ENCODE measurements at places on chromosomes 7 and 10.

DNA sequence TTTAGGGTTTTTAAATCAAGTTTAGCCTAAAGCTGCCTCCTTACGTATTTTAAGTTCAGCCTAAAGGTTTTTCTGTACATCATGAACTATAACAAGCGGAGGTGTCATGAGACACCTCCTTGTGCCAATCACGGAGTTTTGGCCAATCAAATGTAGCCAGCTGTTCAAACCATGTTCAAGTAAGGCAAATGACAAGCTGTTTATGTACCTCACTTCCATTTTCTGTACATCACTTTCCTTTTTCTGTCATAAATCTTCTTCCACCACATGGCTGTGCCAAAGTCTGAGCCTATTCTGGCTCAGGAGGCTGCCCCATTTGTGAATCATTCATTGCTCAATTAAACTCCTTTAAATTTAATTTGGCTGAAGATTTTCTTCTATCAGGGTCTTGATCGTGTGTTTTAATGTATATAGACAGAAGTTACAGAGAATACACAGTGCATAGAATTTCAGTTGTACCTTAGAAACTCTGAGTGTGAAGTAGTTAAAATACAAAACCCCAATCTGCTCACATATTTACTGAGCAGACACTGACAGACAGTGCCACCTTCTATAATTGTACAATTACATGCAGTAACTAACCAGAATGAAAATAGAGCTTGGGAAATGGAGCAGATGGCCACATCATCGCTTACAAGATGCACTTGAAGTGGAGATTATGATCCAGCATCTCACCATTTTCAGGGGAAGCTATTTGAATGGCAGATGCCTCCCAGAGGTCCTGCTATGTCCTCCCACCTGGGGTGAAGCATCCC, 76.9 kb upstream of the LANCL2 start:
- peak; percentile 11 for DNase-seq

GRCh38 chr10:112696592-112696991, 249.6 kb downstream of the VTI1A start:
- no peak for DNase-seq

DNA sequence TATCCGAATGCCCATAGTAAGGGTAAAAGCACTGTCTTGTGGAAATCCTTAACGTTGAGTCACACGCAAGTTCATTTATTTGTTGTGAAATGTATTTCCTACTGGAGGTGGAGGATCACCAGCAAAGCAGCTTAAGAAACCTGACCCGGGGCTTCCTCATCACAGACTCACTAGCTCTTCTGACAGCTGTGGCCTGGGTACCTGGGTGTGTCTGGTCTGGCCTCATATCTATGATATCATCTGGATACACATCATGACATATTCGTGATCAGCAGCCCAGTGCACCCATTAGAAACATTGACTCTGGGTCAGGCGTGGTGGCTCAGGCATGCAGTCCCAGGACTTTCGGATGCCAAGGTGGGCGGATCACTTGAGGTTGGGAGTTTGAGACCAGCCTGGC, 8.8 kb downstream of the DRGX start:
- peak; percentile 96 for DNase-seq

DNA sequence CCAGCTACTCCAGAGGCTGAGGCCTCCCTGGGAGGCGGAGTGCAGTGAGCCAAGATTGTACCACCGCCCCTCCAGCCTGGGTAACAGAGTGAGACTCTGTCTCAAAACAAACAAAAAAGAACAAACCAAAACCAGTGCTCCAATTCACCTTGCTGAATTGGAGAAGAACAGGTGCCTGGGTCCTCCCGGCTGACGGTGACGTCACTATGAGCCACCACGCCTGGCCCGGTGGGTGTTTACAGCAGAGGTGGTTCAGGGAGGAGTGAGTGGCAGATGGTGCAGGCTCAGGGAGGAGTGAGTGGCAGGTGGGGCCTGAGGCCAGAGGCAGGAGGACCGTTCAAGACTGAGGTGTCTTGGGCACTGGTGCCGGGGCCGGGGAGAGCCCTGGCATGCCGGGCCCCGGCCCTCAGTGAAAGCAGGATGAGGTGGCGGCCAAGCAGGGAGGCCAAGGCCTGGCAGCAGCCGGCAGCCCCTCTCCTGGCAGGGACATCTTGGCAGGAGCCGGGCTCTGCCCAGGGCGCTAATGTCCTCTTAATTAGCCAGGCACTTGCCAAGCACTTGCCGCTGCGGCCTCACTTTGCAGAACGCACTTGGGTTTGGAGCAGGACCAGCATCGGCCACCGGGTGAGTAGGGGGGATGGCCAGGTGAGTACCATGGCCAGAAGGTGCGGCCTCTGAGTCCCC, 162.8 kb upstream of the TNRC18 start:
- DNase-seq = no peak

GRCh38 chr7:76054123-76055120, 6.5 kb downstream of the MDH2 start:
- peak; percentile 76 for DNase-seq

DNA sequence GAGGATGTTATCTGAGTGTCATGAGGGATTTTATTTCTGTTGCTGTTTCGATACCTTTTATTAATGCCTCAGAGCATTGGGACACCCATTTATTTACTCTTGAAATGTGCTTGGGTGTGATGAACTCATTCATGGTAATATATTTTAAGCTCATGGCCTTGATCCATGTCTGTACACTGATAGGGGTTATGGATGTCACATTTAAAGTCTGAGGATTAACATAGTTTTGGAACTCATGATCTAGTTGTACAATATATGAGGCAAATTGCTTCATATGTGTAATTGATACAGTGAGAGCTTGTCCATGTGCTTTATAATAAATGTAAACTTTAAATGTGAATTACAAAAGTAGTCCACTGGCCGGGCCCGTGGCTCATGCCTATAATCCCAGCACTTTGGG, 23.0 kb upstream of the ZRANB1 start:
- DNase-seq = no peak

GRCh38 chr10:102593804-102594079, 50.5 kb upstream of the TRIM8 start:
- no peak for DNase-seq

- DNase-seq = no peak
Measured at GRCh38 chr7:70907259-70908247, 224.4 kb upstream of the GALNT17 start.

GRCh38 chr10:74730246-74730645, 96.2 kb upstream of the KAT6B start:
- no peak for DNase-seq

- no peak for DNase-seq
Measured at GRCh38 chr10:107894516-107894915, 730.0 kb upstream of the SORCS1 start.

DNA sequence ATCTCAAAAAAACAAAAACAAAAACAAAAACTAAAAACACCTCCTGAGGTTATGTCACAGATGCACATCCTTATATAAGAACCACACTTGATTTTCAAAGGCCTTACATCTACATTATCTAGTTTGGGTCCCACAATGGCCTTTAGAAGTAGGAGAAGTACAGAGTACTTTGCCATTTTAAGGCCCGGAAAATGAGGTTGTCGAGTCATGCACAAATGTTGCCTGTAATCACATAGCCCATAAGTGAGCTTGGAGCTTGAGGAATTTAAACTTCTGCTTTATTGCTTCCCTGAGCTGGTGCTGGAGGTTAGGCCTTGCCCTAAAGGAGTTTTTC, 9.7 kb upstream of the MKRN1 start:
- no peak for DNase-seq

GRCh38 chr10:31707093-31708039, 221.3 kb downstream of the ARHGAP12 start:
- peak; percentile 81 for DNase-seq

DNA sequence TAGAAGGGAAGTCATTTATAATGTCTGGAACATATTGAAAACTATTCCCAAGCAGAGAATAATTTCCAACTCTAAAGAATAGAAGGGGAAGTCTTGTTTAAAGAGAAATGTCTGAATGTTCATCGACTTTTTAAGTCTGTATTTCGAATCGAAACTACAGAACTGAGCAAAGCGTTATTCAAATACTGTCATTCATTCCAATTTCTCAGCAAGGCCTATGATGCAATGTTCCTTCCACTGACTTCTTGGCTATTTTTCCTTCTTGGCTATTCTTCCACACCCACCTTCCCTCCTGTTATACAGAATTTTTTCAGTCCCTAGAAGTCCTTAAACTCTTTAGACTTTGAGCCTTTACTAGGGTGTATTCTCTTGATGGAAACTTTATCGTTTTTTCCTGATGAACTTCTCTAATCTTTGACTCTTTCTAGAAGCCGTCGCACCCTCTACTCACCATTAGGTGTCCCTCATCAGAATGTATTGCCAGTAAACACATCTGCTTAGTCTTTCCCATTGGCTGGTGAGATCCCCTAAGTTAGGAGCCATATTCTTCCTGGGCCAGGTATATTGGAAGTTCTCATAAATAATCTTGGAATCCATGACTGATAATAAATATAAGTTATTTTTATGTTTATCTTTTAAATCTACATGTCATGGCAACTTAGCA, 235.7 kb upstream of the CCDC6 start:
- no peak for DNase-seq

DNA sequence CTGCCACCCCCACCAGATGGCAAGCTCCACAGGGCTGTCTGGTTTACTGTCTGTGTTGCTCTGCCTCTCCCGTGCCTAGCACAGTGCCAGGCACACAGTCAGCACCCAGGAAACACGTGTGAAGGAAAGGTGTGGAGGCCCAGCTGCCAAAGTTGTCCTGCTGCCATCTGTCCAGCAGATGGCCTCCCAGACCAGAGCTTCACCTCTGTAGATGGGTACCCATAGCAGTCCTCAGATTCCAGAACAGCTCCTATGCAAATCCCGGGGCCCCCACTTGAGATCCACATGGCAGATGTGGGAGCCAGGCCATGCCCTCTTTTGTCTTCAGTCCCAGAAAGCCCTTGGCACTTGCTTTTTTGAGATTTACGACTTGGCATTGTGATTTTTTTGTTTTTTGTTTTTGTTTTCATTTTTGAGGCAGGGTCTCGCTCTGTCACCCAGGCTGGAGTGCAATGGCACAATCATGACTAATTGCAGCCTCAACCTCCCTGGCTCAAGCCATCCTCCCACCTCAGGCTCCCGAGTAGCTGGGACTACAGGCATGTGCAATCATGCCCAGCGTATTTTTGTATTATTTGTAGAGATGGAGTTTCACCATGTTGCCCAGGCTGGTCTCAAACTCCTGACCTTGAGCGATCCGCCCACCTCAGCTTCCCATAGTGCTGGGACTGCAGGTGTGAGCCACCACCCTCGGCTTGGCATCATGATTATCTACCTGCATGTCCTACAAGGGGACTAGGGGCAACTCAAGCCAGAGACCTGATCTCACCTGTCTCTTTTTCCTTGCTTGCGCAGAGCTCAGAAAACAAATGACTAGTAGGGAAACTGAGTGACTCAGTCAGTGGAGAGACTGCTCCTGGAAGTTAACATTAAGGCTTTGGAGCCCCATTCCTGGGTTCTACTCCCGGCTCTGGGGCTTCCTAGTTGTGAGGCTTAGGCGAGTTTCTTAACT, 16.9 kb upstream of the PALD1 start:
- DNase-seq = peak; percentile 73

- DNase-seq = peak; percentile 46
Measured at GRCh38 chr10:93815304-93816096, 57.8 kb downstream of the LGI1 start.

DNA sequence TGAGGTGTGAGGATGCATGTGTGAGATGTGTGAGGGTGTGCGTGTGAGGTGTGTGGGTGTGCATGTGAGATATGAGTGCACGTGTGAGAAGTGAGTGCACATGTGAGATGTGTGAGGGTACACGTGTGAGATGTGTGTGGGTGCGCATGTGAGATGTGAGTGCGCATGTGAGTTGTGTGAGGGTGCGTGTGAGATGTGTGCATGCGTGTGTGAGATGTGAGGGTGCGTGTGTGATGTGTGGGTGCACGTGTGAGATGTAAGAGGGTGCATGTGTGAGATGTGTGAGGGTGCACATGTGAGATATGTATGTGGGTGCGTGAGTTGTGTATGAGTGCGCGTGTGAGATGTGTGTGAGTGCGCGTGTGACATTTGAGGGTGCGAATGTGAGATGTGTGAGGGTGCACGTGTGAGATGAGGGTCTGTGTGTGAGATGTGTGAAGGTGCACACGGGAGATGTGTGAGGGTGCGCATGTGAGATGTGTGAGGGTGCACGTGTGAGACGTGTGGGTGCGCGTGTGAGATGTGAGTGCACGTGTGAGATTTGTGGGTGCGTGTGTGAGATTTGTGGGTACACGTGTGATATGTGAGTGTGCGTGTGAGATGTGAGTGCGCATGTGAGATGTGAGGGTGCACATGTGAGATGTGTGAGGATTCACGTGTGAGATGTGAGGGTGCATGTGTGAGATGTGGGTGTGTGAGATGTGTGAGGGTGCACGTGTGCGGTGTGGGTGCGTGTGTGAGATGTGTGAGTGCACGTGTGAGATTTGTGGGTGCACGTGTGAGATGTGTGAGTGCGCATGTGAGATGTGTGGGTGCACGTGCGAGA, 30.5 kb downstream of the PPIF start:
- DNase-seq = no peak

GRCh38 chr7:74043523-74043951, 15.6 kb downstream of the ELN start:
- no peak for DNase-seq

DNA sequence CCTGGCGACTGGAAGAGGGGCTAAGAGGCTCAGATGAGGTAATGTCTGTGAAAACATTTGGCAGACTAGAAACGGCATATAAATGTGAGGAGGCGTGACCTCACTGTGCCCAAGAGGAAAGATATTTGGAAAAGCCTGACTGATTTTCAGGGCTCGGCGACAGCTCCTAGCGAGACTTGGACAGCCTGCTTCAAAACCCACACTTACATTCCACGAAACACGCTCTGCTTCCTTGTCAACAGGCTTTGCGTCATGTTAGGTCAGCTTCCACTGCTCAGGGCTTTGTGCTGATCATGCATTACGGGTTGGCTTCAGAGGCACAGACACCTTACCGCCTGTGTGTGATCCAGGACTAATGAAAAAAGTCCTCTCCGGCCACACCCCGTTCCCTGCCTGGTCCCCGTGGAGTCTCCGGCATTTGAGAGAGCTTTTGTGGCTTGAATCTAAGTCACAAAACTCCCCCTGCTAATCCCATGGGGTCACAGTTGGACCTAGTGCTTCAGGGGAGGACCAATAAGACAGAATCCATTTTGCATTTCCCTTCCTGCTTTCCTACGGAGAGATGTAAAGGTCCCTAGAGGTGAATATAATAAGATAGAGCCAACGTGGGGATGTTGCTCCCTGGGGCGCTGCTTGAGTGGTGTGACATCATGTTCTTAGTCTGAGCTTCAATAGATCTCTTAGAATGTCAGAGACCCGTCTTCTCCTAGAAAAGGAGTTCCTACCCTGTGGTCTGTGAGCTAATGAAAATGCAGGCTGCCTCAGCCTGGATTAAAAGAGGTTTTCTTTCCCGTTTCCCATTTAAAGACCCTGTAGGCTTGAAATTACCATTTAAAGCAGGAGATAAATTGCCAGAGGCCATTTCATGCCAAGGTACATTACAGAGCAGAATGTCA, 25.5 kb downstream of the FGFBP3 start:
- peak; percentile 36 for DNase-seq
